AG08395 (cell line): ENCODE measurements at places on chromosomes 2 and 18.

DNA sequence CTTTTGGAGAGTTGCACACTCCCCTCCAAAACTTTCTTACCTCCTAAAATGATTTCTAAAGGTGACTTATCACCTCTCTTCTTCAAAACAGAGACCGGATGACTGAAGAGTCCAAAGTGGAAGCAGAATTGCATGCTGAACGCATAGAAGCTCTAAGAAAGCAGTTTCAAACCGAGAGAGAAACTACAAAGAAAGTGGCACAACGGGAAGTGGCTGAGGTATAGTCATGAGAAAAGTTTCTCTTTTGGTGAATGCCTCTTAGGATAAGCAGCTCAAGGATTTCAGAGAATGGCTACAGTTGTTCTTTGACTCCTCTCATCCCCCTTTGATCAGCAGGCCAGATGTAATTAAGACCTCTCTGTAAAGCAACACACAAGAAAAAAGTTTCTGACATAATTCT is 73.6 kb downstream of the GTF3C3 start:
- no peak for DNase-seq

DNA sequence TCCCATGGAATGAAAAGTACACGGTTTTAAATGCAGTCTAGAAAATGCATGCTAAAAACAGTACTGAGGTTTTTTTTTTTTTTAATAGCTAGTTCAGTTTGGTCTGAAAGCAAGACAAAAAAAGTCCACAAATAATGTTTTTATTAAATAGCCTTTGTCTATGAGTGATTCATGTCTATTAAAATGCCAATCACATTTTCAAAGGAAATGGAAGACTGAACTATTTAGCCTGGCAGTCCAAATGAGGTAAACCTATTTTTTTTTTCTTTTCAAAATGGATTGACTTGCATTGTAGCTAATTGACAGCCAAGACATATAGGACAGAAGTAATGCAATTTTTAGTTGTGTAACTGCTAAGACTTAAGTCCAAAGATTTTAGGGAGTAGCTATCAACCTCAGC is 90.3 kb downstream of the LRP1B start:
- DNase-seq: no peak

GRCh38 chr2:216774180-216774579 is 78.8 kb upstream of the IGFBP5 start:
- DNase-seq: no peak

DNA sequence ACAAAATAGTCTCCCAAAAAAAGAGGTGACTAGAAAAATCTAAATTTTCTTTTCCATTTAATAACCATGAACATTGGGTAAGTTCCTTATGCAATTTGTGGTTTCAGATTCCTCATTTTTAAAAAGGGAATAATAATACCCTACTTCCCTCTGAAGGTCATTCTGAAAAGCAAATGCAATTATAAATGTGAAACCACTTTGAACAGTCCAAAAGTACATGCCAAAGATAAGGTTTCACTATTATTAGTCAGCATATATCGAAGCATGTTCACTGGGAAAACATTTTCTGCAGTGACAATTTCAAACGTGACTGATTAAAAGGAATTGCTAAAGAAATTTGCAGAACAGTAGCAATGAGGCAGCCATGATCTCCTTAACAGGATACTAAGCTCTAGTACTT is 100.1 kb upstream of the RNF152 start:
- DNase-seq: peak; percentile 35

DNA sequence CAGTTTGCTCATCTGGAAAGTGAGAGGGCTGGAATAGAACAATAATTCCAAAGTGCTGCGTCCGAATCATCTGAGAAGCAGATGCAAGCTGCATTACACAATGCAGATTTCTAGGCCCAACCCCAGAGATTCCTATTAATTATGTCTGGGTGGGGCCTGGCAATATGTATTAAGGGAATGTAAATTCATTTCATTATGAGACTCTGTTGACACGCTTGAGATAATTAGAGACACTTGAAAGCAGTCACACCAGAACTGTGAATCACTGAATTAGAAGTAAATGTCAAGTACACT is 54.7 kb upstream of the HK2 start:
- DNase-seq: no peak

DNA sequence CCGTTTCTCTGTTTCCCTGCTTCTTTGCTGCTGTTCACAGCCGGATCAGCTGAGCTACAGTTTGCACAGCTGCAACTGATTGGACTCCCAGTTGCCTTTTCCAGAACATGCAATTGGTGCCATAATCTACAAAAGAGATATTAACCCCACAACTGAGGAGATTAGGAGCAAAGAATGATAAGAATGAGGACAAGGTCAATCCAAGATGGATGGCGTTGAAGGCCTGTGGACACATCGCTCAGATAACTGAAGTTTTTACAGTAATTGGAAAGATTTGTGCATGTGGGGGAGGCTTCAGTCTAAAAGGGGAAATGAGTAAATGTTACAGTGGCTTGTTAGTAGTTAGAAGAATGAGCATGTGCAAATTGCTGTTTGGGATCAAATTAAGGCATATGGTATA is 263.2 kb downstream of the TGIF1 start:
- DNase-seq: no peak

DNA sequence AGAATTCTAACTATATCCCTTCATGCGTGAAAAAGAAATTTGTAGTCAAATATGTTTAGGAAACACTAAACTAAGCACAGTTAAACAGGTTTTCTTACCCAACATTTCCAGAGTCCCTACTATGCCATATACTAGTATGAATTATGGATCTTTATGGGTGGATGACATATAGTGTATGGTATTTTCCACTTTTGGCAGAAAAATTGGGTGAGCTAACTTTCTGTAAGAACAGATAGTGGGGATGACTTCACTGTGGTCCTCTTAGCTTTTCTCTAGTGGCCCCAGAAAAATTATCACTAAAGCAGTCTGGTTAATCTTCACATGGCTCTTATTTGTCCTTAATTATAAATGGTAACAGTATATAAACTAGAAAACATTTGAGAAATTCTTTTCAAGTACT is 240.0 kb upstream of the GULP1 start:
- DNase-seq: no peak

DNA sequence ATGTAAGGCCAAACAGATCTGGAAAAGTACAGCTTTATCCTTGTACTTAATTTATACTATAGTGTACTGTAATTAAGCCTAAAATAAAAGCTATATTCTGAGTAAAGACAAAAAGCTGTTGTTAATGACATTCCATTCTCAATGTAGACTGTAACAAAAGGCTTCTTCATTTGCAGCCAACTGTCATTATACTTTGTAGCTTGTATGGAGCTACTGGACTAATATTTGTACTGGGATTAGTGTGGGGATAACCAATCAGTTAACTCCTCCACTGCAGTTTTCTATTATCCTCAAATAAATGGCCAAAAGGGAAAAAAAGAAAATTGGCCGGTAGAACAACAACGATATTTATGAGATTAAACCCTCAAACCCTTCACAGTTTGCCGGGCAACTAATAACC is 66.5 kb downstream of the STK39 start:
- DNase-seq: no peak

DNA sequence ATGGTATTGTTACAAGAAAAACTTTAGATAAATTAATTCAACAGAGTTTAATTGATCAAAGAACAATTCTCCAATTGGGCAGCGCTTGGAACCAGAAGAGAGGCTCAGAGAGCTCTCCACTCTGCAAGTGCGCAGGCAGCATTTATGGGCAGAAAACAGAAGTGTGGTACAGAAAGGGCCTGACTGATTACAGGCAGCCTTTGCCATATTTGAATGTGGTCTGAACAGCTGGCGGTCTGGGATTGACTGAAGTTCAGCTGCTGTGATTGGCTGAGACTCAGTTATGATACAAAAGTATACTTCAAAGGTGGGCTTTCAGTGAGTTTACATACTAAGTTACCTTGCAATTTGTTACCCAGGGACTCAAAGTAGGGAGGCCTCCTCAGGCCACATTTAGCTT is 301.3 kb upstream of the ID2 start:
- DNase-seq: no peak

GRCh38 chr2:62801814-62802523 is 96.5 kb downstream of the EHBP1 start:
- DNase-seq: no peak

GRCh38 chr2:161138429-161138828 is 21.8 kb upstream of the TANK start:
- no peak for DNase-seq

DNA sequence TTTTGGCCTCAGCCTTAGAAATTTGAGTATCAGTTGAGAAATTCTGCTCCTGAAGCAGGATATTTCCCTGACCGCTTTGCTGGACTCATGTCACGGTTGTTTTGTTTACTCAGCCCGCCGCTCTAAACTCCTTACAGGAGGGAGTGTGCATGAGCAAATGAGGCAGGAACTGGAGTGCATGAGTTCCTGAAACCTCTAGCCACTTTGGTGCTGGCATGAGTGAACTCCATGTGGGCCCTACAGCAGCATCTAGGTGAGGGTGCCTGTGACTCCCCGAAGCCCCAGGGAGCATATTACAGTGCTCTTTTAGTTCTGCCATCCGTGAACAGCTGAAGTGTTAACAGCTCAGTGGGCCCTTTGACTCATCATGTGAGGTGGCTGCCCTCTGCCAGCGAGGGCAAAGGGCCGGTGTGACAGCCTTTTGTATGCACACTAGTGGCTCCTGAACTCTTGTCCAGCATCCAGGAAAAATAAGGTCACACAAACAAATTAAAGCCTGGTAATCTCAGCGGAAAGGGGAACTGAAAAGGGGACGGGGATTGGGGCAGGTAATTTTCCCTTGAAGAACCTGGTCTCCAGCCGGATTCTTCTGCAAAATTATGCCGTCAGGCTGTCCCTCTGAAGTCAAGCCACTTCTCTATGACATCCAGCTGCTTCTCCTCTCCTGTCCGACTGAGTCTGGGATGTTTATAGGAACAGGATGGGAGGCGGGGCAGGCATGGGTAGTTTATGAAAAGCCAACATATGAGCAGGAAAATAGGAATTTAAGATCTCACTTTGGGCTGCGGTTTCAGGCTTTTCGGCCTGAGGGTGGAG is 1668.7 kb downstream of the SUCLG1 start:
- peak; percentile 2 for DNase-seq

GRCh38 chr2:1740716-1741589 is 3.4 kb downstream of the PXDN start:
- no peak for DNase-seq

DNA sequence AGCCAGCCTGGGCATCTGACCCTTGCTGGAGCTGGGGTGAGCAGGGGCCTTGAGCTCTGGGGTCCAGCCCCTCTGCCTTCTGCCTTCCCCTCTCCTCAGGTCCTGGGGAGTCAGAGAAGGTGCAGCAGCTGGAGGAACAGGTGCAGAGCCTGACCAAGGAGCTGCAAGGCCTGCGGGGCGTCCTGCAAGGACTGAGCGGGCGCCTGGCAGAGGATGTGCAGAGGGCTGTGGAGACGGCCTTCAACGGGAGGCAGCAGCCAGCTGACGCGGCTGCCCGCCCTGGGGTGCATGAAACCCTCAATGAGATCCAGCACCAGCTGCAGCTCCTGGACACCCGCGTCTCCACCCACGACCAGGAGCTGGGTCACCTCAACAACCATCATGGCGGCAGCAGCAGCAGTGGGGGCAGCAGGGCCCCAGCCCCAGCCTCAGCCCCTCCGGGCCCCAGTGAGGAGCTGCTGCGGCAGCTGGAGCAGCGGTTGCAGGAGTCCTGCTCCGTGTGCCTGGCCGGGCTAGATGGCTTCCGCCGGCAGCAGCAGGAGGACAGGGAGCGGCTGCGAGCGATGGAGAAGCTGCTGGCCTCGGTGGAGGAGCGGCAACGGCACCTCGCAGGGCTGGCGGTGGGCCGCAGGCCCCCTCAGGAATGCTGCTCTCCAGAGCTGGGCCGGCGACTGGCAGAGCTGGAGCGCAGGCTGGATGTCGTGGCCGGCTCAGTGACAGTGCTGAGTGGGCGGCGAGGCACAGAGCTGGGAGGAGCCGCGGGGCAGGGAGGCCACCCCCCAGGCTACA is 3.8 kb downstream of the EMILIN1 start:
- no peak for DNase-seq

- DNase-seq: no peak
Measured at GRCh38 chr2:105912081-105912480, 167.4 kb downstream of the NCK2 start.

- DNase-seq: no peak
Measured at GRCh38 chr2:240235149-240235803, 94.8 kb upstream of the OTOS start.

DNA sequence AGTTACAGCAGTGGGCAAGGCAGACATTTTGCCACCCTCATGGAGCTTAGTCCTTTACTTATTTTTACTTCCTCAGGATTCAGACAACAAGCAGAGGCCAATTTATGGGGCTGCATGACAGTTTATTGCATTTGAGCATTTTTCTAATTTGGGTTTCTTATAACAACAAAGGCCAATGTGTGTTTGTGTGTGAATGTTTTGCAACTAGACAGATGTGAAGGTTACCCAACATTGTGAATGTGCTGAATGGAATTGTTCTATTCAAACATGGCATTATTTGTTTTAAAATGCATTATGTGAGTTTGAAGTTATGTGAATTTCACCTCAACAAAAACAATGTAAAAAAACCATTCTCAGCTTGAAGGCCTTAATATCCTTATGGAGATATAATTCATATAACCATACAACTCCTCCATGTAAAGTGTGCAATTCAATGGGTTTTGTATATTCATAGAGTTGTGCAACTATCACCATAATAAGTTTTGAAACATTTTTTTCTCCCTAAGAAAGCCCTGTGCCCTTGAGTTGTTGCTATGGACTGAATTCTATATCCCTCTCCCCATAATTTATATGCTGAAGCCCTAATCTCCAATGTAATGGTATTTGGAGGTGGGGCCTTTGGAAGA is 57.3 kb downstream of the CCDC195 start:
- DNase-seq: peak; percentile 10

GRCh38 chr2:171669121-171669520 is 18.1 kb upstream of the DYNC1I2 start:
- no peak for DNase-seq

DNA sequence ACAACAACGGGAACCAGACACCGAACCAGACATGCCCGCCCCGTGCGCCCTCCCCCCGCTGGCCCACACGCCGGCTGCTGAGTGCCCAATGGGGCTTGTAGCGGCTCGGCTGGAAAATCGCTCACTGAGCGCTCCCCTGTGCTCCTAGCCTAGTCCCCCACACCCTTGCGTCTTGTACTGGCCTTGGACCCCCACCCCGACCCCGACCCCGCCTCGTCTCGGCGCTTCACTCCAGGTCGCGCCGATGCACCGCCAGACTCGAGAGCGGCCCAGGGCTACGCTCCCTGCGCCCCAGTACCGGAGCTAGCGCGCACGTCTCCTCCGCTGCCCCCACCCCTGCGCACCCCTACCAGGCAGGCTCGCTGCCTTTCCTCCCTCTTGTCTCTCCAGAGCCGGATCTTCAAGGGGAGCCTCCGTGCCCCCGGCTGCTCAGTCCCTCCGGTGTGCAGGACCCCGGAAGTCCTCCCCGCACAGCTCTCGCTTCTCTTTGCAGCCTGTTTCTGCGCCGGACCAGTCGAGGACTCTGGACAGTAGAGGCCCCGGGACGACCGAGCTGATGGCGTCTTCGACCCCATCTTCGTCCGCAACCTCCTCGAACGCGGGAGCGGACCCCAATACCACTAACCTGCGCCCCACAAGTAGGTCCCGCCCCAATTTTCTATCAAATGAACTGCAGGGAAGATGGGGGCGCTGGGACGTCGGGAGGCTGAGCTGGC is 1.5 kb downstream of the GAD1 start:
- DNase-seq: peak; percentile 35
